ENCODE measurements at places on chromosomes 5 and 9. TPM values are rescaled to one million over a fixed set of nuclear protein-coding genes. Genes with fewer than 3 reads are reported as not detected.

DNA sequence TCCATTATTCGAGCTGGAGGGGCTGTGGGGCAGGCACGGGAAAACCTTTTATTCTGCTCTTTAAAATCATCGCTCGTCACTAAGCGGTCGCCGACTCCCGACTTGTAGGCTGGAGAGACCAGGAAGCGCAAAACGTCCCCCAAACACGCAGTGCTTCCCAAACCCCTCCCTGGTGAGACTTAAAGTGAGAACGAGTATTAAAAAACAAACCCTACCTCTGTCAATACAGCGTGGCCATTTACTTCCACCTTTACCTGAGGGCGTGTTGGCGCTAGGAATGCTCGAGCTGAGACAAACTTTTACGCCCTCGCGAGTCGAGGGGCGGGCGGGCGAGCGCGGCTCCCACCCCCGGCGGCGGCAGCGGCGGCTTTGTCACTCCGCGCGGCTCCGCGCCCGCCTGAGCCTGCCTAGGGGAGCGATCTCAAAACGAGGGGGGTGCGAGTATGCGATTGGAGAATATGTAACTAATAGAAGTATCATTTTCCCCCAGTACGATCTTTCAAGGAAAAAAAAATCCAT is at the start of gene NR2F1-AS1:
Gene NR2F1-AS1 (minus strand): TSS at position 293 of the 519 bp plus-strand sequence.
- DNase-seq, result no peak

Gene PDCD1LG2
- total RNA-seq, result 6.7 TPM

Gene FAM151B
- total RNA-seq, result 3.2 TPM

Gene TLR4
- 39.9 TPM for total RNA-seq

Gene DRD1
- 0.79 TPM for total RNA-seq
